ENCODE measurements at places on chromosomes 1 and 21.

DNA sequence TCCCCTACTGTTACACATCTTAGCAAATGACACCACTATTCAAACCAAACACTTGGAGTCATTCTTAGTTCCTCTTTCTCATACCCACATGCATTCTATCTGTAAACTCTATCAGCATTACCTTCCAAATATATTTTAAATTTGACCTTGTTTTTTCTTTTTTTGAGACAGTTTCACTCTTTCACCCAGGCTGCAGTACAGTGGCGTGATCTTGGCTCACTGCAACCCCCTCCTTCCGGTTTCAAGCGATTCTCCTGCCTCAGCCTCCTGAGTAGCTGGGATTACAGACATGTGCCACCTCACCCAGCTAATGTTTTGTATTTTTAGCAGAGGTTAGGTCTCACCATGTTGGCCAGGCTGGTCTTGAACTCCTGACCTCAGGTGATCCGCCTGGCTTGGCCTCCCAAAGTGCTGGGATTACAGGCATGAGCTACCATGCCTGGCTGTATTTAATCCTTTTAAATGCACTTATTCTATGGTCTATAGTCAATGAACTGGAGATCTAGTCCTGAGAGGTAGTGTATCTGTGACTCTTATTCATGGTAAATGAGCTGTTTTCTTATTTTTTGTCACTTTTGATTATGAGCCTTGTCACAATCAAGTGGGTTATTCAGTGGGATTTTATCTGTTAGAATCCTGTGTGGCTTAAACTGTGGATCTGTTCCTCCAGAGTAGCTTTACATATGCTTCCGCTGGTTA is 73.1 kb downstream of the GATAD2B start:
- DNase-seq = no peak

DNA sequence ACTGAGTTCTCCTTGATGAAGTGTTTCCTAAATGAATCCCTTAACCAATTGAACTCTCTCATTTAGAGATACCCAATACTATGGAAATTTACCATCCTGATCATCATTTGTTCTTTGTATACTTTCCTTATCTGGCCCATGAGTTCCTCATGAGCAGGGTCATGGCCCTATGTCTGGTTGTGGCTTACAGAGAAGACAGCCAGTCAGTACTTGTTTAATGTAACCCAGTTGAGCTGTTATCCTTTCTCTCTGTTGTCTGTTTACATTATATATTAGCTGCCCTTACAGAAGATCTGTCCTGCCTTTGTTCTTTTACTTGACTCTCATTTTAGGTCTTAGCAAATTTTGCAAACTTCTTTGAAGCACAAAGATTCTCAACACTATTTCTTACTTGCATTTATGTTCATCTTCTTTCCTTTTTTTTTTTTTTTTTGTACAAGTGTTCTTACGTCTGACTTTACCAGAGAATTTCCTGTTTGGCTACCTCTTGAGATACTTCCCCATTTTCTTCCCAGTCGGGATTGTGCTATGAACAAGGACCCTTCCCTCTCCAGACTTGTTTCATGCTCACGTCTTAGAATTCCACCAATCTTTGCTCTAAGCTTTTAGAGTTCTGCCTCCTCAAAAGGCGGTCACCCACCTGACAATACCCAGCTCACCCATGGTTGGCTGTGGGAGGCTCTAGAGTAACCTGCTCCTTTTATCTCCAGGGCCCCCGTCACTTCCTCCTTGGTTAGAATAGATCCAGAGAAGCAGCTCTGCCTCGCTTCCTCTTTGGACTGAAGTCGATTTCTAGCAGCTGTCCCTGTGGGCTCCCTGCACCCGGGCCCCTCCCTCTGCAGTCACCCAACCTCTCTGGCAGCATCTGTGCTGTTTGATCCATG is 53.6 kb upstream of the RUNX1 start:
- peak; percentile 7 for DNase-seq

- peak; percentile 52 for DNase-seq
Observed at GRCh38 chr1:39692152-39693074, 1.2 kb upstream of the HPCAL4 start.

- no peak for DNase-seq
Observed at GRCh38 chr1:210770396-210770984, 363.5 kb downstream of the KCNH1 start.

DNA sequence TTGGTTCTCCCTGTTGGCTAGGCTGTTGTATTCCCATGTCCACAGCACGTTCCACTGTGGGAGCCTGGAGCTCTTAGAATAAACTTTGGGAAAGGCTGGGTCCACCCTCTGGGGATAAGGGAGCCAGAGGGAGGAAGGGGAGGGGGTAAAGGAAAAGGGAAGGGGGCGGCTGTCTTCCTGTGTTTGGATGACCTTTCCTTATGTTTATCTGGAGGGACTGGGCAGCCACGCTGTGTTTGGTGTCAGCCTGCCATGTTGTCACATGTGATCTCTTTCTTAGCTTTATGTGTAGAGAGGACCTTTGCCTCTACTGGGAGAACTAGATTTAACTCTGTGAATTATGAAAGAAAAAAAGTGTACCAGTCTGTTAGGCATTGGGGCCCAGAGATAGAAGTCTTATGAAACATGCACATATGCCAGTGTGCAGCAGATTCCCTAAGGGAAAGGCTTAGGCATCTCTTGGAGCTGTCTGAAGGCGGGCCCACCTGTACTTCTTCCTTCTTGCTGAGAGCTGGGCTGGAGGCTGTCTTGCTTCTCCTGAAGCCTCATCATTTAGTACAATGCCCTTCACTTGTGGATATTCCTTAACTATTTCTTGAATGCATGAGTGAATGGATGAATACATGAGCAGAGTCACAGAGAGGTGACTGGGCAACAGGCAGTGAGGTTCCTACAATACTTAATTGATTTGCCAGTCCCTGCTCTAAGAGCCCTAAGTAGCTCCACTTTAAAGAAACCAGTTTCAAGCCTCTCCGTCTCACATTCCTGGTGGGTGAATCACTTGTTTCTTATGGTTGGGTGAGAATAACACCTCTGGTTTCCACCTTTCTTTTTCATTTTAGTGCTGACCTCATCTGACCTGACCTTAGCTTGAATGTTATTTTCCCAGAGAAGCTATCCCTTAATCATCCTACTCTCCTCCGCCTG is 62.5 kb upstream of the ARHGAP29 start:
- no peak for DNase-seq

GRCh38 chr1:11068600-11069473 is 9.0 kb upstream of the SRM start:
- no peak for DNase-seq

DNA sequence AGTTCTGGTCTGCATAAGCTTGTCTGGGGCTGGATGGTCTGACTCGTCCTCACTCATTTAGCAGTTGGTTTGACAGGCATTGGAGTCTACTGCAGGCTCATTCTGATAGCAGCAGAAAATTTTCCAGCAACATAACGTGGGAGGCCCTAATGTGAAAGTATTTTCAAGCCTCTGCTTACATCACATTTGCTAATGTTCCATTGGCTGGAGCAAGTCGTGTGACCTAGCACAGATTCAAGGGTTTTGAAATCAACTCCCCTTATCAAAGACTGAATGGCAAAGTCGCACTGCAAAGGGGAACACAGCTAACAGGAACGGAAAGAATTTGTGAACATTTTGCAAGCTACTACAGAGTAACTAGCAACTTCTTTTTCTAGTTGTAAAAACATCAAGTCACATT is 2.3 kb upstream of the USH2A start:
- no peak for DNase-seq

DNA sequence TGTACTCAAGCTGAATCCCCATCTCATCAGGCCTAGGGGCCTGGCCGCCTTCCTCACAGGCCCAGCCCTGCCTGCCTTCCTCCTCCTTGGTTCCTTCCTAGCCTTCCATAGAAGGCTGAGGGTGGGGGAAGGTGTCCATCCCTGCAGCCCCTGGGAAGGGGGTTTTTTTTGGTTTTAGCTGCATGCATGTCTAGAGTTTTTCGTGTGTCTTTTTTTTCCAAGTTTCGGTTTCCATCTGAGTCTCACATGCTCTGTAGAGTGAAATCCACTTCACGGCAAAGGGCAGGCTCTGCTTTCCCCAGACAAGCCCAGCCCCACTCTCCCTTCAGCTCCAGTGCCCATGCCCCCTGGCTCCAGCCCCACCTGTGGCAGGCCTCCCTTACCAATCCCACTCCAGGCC is 32.1 kb downstream of the GRHL3 start:
- no peak for DNase-seq

DNA sequence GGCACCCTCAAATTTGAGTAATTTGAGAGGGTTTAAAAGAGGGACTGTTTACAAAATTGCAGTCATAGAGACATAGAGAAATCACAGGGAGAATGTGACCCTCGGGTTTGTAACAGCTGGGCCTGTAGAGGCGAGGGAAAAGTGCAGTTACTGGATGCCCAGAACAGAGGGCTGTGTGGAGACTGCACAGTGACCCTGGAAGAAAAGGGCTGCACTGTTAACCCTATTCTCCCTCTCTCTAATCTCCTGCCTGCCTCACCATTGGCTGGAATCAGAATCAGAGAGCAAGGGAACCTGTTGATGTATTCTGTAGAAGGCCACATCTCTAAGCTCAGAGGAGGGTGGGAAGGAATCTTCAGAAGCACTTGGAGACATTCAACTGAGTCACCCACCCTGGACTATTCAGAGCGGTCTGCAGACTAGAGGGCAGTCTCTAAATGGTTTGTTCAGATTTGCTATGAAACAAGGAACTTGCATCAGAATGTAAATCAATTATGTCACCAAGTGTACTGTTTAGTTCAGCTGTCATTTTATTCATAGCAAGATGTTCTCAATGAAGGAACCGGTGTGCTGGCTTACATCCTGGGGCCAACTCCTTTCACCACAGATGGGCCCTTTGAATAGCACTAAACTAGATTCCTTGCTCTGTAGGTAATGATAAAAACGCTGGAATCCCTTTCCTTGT is 132.2 kb upstream of the HOOK1 start:
- DNase-seq = no peak

GRCh38 chr1:25800703-25801377 is 847 bp downstream of the SELENON start:
- no peak for DNase-seq

GRCh38 chr1:37294529-37294928 is 179.9 kb upstream of the ZC3H12A start:
- peak; percentile 23 for DNase-seq

- DNase-seq = no peak
Observed at GRCh38 chr21:35014302-35015041, 34.6 kb downstream of the RUNX1 start.

Measured in NCI-H146 (cell line).